ENCODE measurements at places on chromosomes 3 and 15.

DNA sequence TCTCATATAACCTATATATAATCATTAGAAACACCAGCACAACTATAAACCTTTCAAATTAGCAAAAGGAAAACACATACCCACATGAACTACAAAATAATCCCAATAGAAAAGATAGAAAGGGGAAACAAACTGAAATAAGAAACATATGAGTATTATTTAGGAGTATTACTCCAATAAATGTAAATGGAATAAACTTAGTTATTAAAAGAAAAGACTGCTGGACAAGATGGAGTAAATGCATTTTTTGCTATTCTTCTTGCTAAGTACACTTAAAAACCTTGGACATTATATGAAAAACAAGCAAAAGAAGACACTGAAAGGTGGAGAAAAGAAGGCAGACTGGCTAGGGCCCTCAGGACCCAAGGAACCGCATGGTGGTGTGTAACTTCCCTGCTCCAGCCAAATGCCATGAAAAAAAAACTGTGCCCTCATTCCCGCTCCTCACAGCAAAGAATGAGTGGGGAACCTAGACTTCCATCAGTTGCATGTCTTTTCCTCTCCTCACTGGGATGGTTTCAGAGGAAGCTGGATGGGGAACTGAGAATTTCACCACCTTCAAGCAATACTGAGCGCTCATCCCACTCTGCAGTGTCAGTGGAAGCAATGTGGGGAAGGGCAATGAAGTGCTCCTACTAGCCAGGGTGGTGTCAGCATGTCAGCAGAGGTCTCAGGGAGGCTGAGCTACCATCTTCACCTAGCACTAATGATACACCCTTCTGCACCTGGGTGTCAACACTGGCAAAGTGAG is 43.7 kb upstream of the ADAMTS17 start:
- H3K4me3 ChIP-seq, result no peak overlapping the region
- H3K36me3 ChIP-seq, result peaks cover 13% of the 10 kb centered on the region
- no peak for DNase-seq
- H3K27ac ChIP-seq, result no peak overlapping the region
- no peaks in the 10 kb centered on the region for H3K27me3 ChIP-seq
- no peaks in the 10 kb centered on the region for H3K4me1 ChIP-seq

GRCh38 chr3:62755285-62755684 is 119.9 kb downstream of the CADPS start:
- no peaks in the 10 kb centered on the region for H3K36me3 ChIP-seq
- DNase-seq, result no peak

- no peak overlapping the region for H3K4me3 ChIP-seq
- H3K4me1 ChIP-seq, result no peaks in the 10 kb centered on the region
- H3K36me3 ChIP-seq, result no peaks in the 10 kb centered on the region
- H3K27ac ChIP-seq, result no peak overlapping the region
- H3K27me3 ChIP-seq, result no peaks in the 10 kb centered on the region
Measured at GRCh38 chr15:70617076-70617910, 146.1 kb downstream of the UACA start.

DNA sequence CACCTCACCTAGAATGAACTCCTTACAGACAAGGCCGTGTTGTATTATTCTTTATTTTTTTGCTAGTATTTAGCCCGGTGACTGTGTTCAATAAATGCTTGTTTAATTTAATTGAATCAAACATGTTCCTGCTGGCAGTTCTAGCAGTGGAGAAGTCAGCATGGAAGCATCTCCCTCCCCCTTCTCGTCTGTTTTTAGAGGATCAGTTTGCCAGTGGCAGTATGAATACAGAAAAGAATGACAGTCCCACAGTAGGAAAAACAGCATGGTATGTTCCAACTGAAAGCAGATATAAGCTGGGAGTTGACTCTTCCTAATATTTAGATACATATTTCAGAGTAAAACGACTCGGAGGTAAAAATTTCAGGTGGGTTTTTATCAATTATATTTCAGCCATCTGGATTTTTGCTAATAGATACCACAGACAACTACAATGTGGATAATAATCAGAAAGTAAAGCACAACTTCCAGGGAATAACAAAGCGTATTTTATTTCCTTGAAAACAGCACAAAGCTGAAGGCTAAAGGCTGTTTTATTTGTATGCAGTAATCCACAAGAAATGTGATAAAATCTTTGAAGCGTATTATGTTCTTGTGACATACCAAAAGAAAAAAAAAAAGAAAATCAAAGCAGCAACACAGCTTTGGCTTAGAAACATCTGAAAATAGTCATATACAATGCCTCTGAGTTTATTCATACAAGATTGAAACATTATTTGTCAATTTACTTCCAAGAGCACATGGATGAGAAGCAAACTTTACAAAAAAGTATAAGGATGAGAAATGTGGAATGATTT is 244.5 kb upstream of the KCNMB2 start:
- no peak for DNase-seq
- no peaks in the 10 kb centered on the region for H3K4me1 ChIP-seq
- no peaks in the 10 kb centered on the region for H3K36me3 ChIP-seq

DNA sequence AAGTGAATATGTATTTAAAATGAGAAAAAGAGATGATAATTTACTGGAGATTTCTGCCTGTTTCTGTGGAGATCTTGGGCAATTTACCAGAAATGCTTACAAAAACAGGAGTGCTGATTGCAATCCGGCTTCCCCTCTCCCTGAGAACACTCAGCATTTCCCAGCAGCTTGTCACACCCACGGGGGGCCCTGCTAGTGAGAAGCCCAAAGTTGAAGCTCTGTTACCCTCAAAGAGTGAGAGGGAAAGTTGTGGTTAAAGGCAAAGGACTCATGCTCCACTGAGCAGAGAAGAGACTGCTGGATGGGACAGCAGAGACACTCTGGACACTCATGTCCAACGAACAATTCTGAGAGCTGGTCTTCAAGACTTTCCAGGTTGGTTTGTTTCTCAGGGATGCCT is 2.9 kb downstream of the MCTP2 start:
- H3K4me1 ChIP-seq, result peaks cover 10% of the 10 kb centered on the region
- no peaks in the 10 kb centered on the region for H3K27me3 ChIP-seq

GRCh38 chr15:40282147-40282868 is 556 bp downstream of the ANKRD63 start:
- H3K27me3 ChIP-seq, result peaks cover 15% of the 10 kb centered on the region
- H3K4me3 ChIP-seq, result peak overlapping the region; percentile 66
- peaks cover 34% of the 10 kb centered on the region for H3K4me1 ChIP-seq
- no peak for DNase-seq
- H3K27ac ChIP-seq, result no peak overlapping the region

- H3K27ac ChIP-seq, result no peak overlapping the region
- no peaks in the 10 kb centered on the region for H3K4me1 ChIP-seq
- H3K36me3 ChIP-seq, result no peaks in the 10 kb centered on the region
- DNase-seq, result no peak
Measured at GRCh38 chr3:110815008-110815583, 256.5 kb upstream of the NECTIN3 start.

DNA sequence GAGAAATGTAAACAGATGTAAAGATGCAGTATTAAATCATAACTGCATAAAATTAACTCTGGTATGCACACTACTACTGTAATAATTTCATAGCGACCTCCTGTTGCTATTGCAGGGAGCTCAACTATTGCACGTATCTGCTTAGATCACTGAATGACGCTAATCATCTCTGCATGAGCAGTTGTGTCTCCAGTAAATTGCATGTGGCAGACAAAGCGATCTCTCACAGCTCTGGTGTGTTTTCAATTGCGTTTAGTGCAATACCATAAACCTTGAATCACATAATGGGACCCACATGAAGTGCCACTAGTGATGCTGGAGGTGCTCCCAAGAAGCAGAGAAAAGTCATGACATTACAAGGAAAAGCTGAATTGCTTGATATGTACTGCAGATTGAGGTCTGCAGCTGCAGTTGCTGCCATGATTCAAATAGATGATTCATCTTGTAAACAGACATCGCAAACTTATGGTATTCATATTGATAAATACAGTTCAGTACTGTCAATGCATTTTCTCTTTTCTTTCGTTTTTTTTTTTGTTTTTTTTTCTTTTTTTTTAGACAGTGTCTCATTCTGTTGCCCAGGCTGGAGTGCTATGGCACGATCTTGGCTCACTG is 30.2 kb upstream of the LCTL start:
- H3K36me3 ChIP-seq, result no peaks in the 10 kb centered on the region
- DNase-seq, result no peak
- no peak overlapping the region for H3K27ac ChIP-seq
- no peaks in the 10 kb centered on the region for H3K4me1 ChIP-seq
- H3K27me3 ChIP-seq, result no peaks in the 10 kb centered on the region

- no peaks in the 10 kb centered on the region for H3K36me3 ChIP-seq
- no peak overlapping the region for H3K27ac ChIP-seq
- no peaks in the 10 kb centered on the region for H3K4me1 ChIP-seq
- H3K27me3 ChIP-seq, result no peaks in the 10 kb centered on the region
Measured at GRCh38 chr3:14784087-14784681, 34.6 kb upstream of the FGD5 start.

DNA sequence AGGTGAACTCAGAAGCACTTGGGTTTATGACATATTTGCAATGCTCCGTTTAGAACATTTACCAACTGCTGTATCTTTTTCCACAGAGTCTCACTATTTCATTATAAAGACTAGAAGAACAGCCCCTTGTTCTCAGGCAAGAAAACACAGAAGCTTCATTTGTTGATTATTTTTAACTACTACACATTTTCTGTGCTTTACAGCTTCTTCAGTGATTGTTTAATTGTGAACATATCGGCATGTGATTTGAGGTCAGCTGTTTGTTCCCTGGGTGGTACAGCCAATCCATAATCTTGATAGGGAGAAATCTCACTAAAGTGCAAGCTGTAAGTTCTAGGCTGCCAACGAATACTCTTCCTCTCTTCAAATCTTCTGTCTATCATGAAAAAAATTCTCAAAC is 31.0 kb upstream of the DLG1 start:
- H3K36me3 ChIP-seq, result no peaks in the 10 kb centered on the region
- no peaks in the 10 kb centered on the region for H3K4me1 ChIP-seq
- DNase-seq, result no peak
- H3K27ac ChIP-seq, result no peak overlapping the region

DNA sequence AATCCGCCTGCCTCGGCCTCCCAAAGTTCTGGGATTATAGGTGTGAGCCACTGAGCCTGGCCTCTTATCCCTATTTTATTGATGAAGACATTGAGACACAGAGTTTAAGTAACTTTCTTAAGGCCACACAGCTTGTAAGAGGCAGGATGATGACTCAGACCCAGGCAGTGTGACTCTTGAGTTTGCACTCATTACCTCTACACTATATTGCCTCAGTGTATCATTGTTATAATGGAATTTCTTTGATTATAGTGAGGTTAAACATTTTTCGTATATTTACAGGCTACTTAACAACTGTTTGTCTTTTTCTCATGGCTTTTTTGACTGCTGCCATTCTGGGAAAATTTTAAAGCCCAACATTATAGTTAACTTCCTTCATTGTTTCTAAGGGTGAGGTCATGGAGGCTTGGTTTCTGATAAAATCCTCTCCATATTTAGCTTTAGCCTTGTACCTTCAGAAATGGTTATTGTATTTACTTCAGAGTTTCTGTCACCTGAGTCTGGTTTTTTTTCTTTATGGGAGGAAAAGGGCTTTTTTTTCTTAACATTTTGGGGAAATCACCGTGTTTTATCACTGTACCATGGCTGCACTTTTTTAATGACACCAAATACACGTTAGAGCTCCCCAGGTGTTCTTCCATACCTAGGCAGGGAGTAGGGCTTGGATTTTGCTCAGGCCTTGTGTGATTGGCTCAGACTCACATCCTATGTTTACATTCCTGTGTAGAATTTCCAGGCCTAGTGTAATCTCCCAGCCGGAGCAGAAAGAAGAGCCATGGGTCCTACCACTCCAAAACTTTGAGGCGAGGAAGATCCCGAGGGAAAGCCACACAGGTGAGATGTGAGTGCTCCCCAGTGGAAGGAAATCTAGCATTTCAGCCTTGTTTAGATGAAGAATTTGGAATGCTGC is 6.3 kb downstream of the ZNF774 start:
- DNase-seq, result no peak
- peaks cover 18% of the 10 kb centered on the region for H3K4me1 ChIP-seq
- no peaks in the 10 kb centered on the region for H3K27me3 ChIP-seq
- no peak overlapping the region for H3K4me3 ChIP-seq
- H3K36me3 ChIP-seq, result no peaks in the 10 kb centered on the region
- no peak overlapping the region for H3K27ac ChIP-seq

DNA sequence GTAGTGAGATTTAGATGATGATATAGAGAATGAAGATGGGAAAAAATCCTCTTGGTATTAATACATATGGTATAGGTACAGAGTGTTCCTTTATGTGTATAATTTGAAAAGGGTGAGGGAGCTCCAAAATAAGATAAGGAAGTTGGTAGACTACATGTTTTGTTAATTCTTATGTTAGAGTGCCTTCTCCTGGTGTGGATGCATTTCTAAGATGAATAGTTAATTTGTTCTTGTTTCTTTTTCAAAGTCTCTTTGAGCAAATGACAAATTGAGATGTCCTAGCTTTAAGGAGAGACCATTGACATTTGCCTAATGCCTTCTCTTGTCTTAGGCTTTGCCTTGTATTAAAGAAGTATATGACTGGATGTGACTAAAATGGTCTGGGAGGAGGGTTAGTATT is 34.1 kb downstream of the AKAP13 start:
- H3K27me3 ChIP-seq, result no peaks in the 10 kb centered on the region
- DNase-seq, result no peak
- no peak overlapping the region for H3K27ac ChIP-seq
- H3K4me1 ChIP-seq, result peaks cover 9% of the 10 kb centered on the region
- no peak overlapping the region for H3K4me3 ChIP-seq

GRCh38 chr3:59680919-59681318 is 631.1 kb upstream of the CFAP20DC start:
- H3K36me3 ChIP-seq, result no peaks in the 10 kb centered on the region
- H3K27me3 ChIP-seq, result no peaks in the 10 kb centered on the region
- DNase-seq, result no peak
- H3K27ac ChIP-seq, result no peak overlapping the region
- no peak overlapping the region for H3K4me3 ChIP-seq

DNA sequence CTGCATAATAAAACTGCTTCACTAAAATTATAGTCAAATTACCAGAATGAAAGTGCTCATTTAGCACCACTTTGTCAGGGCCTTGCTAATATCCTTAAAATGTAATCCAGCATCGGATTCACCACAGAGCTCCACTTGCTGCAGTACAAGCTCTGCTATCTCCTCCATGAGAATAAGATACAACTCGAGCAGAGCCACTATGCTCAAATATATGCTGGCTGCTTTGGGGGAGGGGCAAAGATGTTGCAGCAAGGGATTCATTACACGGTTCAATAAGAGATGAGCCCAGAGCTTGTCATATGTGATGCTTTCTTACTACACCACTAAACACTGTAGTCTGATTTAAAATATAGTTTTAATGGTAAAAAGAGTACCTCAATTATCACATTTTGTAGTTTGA is 72.2 kb downstream of the DLG1 start:
- H3K27me3 ChIP-seq, result no peaks in the 10 kb centered on the region
- DNase-seq, result no peak
- no peak overlapping the region for H3K4me3 ChIP-seq
- no peaks in the 10 kb centered on the region for H3K36me3 ChIP-seq
- H3K4me1 ChIP-seq, result peaks cover 3% of the 10 kb centered on the region
- no peak overlapping the region for H3K27ac ChIP-seq

DNA sequence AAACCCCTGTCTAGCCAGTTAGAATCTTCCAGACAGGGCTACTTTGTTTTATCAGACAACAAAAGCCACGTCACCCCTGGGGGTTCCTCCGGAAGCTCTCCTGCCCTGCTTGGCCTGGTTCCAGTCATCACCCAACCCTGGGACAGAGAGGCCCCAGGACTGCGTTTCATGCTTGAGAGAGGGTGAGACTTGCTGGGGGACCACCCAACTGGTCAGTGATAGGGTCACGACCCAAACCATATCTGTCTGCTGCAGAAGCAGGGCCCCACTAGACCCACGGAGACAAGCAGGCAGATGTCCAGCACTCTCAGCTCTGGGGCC is 1.2 kb downstream of the NT5DC2 start:
- peak overlapping the region; percentile 44 for H3K27ac ChIP-seq
- DNase-seq, result no peak
- peaks cover 4% of the 10 kb centered on the region for H3K36me3 ChIP-seq
- peaks cover 60% of the 10 kb centered on the region for H3K4me1 ChIP-seq
- peak overlapping the region; percentile 74 for H3K4me3 ChIP-seq
